ENCODE measurements at places on chromosomes 13 and 19.

DNA sequence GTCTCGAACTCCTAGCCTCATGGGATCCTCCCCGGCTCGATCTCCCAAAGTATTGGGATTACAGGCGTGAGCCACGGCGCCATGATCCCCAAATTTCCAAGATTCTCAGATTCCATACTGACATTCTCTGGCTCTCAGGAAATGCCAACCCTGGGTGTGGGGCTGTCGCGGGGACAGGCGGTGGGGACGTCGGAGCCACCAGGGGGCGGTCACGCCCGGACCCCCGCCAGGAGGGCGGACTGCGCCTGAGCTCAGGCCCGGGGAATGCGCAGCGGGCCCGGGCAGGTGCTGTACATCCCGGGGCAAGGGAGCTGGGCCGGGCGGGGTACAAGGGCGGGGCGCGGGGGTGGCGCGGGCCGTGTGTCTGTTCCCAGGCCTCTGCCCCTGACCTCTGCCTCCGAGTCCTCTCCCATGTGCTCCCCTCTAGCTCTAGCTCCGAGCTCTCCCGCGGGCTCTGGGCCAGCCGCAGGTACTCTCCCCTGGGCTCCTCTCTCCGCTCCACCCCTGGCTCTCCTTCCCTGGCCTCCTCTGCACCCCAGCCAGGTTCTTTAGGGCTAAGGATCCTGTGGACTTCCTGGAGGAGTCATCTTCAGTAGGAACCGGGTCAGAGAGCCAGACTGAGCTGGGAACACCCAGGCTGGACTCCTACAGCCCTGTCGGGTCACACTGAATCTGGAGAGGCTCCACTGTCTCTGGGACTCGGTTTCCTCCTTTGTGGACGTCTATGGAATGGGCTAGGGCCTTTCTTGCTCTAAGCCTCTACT is 2.4 kb downstream of the PPP1R13L start:
- no peak for DNase-seq

- DNase-seq, result no peak
Measured at GRCh38 chr19:29485293-29485692, 40.5 kb upstream of the VSTM2B start.

GRCh38 chr19:15634105-15634504 is 6.6 kb upstream of the CYP4F3 start:
- DNase-seq, result no peak

- DNase-seq, result no peak
Measured at GRCh38 chr19:2084993-2085720, 11.0 kb downstream of the MOB3A start.

DNA sequence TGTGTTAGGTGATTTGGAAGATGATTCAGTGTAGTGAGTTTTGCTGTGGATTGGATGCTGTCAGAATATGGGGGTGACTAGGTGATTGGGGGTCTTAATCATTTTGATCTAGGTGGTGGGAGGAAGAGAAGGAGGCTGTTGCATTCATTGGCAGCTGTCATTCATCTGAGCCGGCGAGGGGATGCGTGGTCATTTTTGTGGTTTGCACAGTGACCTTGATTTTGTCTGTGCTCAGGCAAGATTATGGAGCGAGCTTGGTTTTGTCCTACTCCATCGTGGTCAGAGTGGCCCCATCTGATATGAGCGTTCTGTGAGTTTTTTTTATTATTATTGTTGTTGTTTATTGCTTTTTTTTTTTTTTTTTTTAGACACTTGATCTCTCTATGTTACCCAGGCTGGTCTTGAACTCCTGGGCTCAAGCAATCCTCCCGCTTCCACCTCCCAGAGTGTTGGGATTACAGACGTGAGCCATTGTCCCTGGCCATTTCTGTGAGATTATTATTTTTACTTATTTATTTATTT is 42.0 kb downstream of the SPTBN4 start:
- no peak for DNase-seq

- no peak for DNase-seq
Measured at GRCh38 chr19:1967087-1967608, 26.2 kb downstream of the CSNK1G2 start.

Data from left hindlimb (tissue), 1 donor.